ENCODE measurements at places on chromosomes 7 and 10. TPM values are rescaled to one million over a fixed set of nuclear protein-coding genes. Genes with fewer than 3 reads are reported as not detected.

DNA sequence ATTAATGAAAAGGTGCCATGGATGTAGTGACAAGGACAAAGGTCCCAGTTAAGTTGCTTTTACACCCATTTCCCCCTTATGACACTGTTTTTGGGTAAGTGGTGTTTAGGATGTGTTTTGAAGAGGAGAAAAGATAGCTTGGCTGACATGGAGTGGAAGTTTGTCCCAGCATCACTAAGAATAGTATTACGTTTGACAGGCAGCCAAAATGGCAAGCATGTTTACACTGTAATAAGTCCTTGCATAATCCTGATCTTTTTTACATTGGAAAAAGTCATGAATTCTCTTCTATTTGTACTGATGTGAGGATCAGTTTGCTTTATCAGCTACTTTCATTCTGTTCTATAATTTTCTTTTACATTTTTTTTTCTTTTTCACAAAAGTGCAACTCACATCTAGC lies 137.8 kb downstream of the CHRM2 start:
- DNase-seq: no peak

DNA sequence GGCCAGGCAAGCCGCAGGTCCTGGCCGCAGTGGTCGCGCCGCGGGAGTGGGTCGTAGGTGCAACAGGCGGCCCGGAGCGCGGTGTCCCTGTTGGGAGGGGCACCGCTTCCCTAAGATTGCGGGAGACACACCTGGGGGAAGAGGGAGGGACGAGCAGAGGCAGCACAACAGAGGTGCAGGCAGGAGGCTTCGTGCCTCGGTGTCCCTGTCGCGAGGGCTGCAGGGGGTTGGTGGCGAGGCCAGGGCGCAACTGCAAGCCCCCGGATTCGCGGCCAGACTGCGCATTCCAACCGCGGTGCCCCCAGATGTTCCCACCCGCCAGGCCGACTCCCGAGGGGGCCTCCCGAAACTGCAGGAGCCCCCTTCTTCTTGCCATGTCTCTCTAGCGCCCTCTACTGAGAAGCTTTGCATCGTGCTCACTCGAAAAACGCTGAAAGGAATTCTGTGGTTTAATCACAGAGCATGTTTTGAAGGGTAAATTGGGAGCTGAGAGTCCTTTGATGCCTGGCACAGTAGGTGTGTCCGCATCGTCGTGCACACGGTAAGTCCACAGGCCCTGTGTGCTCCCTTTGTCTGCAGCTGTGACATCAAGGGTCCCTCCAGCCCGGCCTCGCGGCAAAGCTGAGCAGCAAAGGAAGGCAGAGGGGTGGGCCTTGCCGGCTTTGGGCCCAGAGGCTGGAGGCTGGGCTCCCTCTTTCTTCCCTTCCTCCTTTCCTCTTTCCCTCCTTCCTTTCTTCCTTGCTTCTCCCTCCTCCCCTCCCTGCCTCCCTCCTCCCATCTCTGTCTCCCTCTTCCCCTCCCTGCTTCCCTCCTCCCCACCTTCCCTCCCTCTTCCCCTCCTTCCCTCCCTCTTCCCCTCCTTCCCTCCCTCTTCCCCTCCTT lies 6.2 kb upstream of the MBL2 start:
- DNase-seq: no peak

DNA sequence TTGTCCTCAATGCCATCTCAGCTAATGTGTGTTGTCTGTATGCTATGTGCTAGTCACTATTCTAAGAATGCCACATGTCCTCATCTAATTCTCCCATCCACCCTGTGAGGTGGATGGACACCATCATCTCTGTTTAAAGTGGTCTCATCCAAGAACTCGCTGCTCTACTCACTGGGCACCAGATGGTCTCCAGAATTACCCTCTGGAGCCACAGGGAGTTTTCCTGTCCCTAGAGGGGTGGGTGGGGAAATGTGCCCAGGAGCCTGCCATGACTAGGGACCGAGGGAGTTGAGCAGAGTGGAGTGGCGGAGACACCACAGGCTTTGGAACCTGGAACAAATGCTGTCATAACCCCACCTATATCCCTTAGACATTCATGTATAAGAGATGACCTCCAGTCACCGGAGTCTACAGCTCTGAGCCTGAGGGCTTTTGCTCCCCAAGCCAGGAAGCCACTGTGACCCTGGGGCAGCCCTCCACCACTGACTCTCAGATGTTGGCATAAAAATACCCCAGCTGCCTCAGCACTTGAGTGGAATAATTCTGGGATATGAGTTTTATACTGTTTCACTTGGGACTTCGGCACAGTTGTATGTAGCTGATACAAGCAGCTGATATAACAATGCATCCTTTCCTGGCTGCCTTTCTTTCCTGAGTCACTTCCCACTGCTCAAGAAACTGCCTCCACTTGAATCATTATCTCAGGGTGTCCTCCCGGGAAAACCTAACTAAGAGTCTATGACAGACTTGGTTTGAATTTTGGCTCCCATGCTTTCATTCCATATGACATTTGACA lies 61.5 kb upstream of the RAPGEF5 start:
- DNase-seq: no peak

DNA sequence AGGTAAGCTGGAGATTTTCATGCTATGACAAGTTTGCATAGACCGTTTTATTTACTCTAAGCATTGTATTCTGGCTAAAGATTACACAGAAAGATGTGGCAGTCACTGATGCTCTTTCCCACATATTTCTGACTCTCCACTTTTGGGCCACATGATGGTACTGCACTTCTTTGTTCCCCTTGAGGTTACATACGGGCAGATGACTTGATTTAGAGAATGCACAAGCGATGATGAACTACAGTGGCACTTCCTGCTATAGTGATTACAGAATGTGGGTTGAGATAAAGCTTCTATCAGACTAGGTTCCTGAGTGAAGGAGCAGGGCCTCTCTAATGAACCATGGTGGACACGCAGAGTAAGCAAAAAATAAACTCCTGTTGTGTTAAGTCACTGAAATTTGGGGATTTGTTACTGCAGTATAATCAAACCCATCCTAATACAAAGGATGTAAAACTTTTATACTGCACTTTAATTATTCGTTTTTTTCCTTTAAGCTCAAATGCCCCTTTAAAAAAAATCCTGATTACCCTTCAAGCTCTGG lies 177.9 kb downstream of the TAX1BP1 start:
- DNase-seq: no peak

The FAM25A gene
- not detected for polyA plus RNA-seq

GRCh38 chr10:70328967-70329366 lies 45.2 kb upstream of the NPFFR1 start:
- no peak for DNase-seq

DNA sequence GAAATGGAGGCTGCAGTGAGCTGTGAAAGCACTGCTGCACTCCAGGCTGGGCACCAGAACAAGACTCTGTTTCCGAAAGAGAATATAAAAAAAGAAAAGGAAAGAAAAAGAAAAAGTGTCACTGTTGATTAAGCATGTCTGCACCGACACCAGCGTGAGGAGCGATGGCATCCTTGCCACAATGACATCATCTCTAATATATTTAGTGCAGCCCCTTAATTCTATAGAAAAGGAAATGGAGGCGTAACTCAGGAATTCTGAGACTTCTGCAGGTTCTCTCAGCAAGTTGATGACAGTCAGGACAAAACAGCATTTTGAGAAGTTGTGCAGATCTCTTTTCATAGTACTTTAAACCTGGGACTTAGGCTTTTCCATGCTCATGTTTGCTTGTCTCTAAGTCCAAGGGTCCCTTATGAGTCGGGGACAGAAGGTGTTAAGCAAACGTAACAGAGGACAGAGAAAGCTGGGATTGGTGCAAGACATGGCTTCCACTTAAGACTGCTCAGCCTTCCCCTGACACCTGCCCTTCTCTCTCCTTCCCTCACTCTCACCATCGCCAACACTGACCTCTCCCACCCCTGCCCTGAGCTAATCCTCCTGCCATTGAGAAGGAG lies 16.9 kb upstream of the ANKRD1 start:
- DNase-seq: no peak

- DNase-seq: no peak
Measured at GRCh38 chr10:132162021-132162531, 24.7 kb upstream of the DPYSL4 start.

DNA sequence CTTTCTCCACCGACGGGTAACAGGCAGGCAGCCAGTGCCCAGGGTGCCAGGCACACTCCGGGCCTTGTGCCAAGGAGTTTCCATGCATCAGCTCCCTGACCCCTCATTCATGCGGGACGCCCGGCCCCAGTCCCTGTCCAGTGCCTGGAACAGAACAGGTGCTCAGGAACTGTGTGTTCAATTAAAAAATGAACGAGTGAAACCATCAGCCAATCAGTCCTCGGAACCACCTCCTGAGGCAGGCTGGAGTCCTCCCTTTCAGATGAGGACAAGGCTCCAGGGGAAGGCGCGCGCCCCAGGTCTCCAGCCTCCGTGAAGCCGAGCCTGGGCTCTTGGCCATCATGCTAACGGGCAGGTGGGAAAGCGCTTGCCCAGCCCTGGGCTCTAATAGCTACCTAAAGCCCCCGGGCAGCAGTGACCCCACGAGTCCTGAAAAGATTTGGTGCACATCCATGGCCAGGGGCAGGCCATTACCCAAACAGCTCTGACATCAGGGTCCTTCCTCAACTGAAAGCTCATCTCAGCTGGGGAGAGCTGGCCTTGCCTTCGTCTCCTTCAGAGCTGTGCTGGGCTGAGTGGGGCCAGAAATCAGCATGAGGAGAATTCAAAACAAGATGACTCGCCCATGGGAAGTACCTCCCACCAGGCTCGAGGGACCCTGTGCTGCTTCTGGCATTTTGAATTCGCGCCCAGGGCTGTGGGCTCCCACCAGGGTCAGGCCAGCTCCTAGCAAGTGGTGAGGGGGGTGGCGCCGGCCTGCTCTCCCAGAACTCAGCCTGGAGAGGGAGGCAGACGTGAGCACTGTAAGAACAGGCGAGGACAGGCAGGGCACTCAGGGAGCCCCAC lies 200.5 kb downstream of the MAD1L1 start:
- no peak for DNase-seq

DNA sequence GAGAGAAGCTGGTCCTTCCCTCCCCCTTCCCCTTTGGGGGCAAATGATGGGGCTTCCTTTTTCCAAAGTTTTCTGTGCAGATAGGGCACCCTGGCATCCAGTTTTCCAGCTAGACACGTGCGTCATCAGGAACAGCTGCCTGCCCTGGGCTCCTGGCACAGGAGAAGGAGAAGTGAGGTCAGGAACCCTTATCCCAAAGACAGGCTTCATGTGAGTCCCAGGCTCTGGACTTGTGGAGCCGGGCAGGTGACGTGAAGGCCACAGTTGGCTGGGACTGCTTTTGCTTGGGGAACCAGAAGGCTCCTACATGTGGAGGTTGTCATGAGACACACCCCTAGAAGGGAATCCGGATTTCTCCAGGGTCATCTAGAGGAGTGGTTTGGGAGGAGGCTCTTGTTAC lies 66.5 kb downstream of the RBM20 start:
- DNase-seq: no peak

The MMP21 gene
- 0.56 TPM for polyA plus RNA-seq

- DNase-seq: no peak
Measured at GRCh38 chr10:33818343-33818742, 483.9 kb upstream of the NRP1 start.

DNA sequence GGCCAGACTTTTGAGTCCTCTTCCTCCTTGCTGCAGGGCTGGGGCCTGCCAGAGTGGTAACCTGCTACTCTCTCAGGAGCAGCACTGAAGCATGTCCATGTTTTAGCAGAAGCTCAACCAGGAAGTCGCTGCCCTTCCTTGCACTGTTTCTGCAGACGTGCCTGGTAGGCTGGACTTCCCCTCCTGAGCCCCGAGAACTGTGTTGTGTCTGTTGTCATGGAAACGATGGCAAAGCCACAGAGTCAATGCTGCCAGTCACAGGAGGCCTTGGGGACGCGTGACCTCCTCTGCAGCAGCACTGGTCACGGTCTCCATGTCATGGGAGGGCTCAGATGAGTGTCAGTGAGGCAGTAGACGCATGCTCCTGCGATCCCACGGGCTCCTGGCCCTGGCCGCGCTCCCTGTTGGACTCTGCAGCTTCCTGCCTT lies 145.5 kb downstream of the FANK1 start:
- no peak for DNase-seq

- DNase-seq: no peak
Measured at GRCh38 chr7:77475181-77475580, 59.0 kb upstream of the GSAP start.

The POLR2J gene
- polyA plus RNA-seq: 41.9 TPM

GRCh38 chr10:132922872-132923271 lies 19.5 kb downstream of the CFAP46 start:
- DNase-seq: no peak

DNA sequence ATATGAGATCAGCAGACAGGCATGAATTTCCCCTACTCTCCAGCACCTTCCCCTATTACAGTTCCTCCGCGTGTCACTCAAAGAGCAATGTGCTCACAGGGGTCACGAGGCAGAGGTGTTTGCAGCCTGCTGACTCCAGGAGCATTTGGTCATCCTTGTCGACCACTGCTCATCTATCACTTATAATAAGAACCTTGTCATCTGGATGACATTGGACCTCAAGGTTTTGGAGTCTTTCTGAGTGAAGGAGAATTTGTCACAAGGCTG lies 32.9 kb upstream of the PLPP4 start:
- DNase-seq: no peak

GRCh38 chr10:108631332-108631731 lies 1292.0 kb downstream of the XPNPEP1 start:
- no peak for DNase-seq

- DNase-seq: no peak
Measured at GRCh38 chr7:55100544-55101327, 81.9 kb downstream of the EGFR start.

DNA sequence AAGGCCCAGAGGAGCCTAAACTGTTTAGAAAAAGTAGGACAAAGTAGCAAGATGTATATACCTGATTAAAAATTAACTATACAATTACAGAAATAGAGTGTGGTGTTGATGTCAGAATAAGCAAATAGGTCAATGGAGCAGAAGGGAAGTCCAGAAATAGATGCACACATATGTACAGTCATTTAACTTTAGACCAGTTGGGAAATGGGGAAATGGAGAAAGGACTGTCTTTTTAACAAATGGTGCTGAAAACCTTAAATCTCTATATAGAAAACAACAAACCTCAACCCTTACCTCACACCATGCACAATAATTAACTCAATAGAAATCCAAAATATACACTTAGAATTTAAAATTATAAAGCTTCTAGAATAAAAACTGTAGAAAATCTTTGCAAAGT lies 72.2 kb downstream of the CH25H start:
- no peak for DNase-seq

GRCh38 chr10:71964743-71965515 lies 734 bp downstream of the CHST3 start:
- DNase-seq: peak; percentile 69

GRCh38 chr7:83547526-83547925 lies 101.4 kb downstream of the SEMA3E start:
- no peak for DNase-seq

The CYP26A1 gene
- polyA plus RNA-seq: not detected

- DNase-seq: no peak
Measured at GRCh38 chr7:151298765-151299164, 42.8 kb upstream of the NUB1 start.

The CFTR gene
- not detected for polyA plus RNA-seq

DNA sequence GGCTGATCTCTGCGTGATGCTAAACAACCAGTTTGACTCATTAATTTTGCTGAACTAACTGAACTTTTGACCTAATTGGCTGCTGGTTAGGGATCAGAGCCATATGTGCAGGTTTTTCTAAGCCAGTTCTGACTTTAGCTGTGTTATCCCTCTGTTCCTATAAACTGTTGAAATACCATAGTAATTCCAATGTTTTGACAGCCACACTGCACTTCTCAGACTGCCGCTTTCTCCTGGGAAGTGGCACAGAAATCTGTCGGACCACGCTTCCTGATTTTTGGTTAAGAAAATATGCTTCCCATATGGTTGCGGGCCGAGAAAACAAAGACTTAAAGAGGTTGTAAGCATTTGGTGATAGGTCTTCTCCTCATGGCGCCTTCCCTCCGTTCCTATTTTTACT lies 42.3 kb downstream of the TBXAS1 start:
- no peak for DNase-seq

- DNase-seq: no peak
Measured at GRCh38 chr10:33799281-33799943, 464.9 kb upstream of the NRP1 start.

All from ovary (tissue), 10 donors.